Astrocyte of the cerebellum (primary cell): ENCODE measurements at places on chromosomes 13 and 19.

GRCh38 chr13:106494506-106494905 lies 41.0 kb downstream of the EFNB2 start:
- DNase-seq, result no peak

GRCh38 chr13:24264976-24265375 lies 44.4 kb upstream of the C1QTNF9 start:
- no peak for DNase-seq

DNA sequence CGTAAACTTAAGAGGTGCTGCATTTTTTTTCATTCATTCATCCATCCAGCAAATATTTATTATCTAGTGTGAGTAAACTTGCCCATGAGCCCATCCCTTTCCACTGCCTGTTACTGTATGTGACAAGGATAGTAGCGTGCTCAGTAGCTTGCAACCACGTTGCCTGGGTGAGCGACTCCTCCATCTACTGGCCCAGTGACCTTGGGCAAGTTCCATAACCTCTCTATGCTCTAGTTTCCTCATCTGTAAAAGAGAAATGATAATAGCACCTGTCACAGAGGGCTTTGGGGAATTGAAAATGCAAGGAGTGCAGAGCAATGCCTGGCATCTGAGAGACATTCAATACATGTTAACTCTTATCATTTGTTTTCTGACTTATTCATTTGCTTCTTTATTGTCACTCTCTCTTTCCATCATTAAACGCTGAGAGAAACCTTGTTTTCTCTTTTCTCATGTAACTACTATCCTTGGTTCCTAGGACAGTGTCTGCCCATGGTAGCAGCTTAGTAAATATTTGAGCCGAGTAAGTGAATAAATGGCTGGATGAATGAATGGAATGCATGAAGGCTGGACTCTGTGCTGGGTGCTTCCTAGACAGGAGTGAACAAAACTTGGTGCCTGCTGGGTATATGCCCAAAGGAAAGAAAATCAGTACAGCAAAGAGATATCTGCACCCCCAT lies 19.9 kb downstream of the LRCH1 start:
- no peak for DNase-seq

DNA sequence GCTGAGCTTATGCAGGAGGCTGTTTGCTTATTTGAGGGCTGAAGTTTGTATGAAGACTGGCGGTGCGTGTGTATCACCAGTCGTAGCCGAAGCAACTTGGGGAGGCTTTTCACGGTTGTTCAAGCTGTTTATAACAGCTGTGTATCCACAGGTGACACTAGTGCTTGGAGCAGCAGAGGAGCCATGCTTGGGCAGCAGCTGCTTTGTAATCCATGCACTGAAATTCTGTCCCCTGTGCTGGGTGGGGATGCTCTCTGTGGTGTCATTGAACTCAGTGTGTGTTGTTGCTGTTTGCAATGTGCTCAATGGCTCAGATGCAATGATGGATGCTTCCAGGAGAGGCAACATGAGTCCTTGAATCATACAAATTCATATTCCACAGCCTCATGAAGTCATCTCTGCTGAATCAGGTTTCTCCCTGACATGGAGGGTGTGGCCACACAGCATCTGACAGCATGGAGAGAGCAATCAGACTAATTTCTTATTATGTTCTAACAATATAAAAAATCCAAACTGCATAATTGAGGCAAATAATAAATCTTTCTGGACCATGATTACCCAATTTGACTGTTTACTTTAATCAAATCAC lies 18.8 kb upstream of the GTF3A start:
- DNase-seq, result no peak

GRCh38 chr13:22800526-22801401 lies 380.0 kb upstream of the SGCG start:
- DNase-seq, result no peak

DNA sequence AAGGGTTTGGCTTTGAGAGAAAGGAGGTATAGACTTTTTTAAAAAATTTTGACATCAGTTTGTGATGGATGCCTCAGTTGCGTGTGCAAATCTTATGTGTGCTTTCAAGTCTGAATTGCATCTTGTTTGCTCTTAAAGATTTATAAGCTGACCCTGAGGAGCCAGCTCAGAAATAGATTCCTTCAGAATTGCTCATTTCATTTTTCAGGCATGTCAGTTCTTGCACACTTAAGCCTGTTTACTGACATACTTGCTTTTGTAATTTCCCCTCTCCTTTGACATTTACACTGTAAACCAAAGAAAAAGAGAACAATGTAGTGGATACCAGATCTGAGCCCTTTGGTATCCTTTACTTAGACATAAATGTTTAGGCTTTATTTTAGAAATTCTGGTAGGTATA lies 87.6 kb downstream of the RNF17 start:
- no peak for DNase-seq

DNA sequence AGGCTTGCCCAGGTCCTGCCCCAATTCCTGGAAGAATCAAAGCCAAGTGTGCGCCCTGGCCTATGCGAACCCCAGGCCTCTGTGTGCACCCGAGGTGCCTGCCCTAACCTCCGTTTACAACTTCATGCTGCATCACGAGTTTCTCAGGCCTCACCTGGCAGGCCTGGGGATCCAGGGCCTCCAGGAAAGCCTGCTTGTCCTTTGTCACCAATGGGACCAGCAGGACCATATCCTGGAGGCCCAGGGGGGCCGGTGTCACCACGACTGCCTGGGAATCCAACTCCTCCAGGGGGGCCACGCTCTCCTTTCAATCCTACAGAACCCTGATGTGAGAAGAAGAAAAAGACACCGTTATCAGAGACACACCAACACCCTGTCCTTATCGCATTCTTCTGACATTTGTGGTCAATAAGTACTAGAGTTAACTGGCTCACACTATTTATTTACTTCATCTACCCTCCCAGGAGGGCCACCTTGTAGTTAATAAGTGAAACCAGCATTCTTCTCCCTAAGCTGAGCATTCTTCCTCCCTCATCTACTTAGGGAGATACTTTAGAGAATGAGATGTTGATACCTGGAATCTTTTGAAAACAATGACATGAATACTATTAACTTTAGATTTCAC lies 120.6 kb downstream of the COL4A1 start:
- no peak for DNase-seq

- no peak for DNase-seq
These were observed 220.1 kb downstream of the TUBA3C start for GRCh38 chr13:18961383-18962117.

GRCh38 chr13:112669881-112670499 lies 19.8 kb upstream of the ATP11A start:
- no peak for DNase-seq

GRCh38 chr13:52454459-52454819 lies 839 bp upstream of the CKAP2 start:
- DNase-seq, result no peak

DNA sequence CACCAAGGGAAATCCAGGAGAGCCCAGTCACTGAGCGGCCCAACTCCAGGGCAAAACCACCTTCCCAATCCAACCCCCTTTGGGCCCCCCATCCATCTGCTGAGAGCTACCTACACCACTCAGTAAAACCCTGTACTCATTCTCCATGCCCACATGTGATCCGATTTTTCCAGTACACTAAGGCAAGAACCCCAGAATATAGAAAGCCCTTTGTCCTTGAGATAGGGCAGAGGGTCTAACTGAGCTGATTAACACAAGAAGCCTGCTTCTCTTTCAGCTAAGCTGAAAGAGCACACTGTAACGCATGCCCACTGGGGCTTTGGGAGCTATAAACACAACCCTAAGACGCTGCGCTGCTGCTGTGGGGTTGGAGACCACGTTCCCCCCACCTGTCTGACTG lies 36.0 kb downstream of the PBX4 start:
- DNase-seq, result no peak

DNA sequence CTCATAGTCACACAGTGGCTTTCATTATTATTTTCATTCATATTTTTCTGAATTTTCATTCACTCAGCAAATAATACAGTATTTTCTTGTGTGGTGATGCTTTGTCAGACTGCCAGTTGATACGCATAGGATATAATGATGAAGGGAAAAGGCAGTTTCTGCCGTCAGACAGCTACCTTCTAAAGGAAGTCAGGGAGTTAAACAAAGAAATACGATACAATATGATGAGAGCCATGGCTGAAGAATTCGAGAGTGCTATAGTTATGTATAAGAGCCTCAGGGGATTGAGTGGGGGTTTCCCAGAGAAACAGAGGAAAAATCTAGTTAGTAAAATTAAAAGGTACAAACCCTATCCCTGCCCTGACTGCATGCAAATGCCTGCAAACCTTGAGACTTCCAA lies 479.1 kb downstream of the OLFM4 start:
- no peak for DNase-seq

GRCh38 chr19:35991731-35992450 lies 3.1 kb upstream of the SDHAF1 start:
- no peak for DNase-seq

DNA sequence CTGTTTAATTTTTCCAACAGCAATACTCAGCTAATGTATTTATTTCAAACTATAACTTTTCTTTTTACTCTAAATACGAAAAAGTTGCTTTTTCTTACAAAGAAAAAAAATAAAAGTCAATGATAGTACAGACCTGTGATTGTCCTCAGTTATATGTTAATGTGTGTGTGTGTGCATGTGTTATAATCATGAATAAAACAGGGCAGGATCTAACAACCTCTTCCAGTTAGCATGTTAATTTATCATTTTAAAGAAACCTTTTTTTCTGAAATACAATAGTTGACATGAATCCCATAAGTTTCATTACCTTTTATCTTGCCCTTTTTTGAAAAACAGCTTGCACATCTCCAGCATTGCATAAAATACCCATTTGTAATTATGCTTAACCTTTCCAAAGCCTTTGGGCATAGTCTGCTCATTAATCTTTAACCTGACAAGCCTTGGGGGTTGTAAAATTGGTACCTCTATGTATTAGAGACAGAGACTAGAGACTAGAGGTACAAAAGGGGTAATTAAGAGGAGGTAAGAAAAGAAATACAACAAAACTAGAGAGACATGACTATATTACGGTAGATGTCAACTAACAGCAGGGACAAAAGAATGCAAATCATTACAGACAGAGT lies 828.1 kb downstream of the OLFM4 start:
- no peak for DNase-seq

DNA sequence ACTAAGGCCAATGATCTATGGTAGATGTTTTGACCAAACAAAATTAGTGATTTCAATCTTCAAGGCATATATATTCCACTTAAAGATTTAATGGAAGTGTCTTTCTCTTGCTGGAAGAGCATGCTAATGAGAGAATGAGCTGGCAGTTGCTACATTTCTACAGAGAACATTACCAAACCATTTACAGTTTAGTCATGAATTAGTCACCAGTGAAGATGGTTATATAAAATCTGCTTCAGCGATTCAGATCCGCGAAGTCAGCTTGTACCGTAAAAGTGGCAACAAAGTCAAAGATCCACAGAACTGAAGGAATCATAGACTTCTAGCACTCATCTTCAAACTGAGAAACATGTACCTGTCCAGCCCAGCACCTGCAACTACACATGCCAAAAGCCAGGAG lies 156.3 kb downstream of the SLITRK5 start:
- DNase-seq, result peak; percentile 3

DNA sequence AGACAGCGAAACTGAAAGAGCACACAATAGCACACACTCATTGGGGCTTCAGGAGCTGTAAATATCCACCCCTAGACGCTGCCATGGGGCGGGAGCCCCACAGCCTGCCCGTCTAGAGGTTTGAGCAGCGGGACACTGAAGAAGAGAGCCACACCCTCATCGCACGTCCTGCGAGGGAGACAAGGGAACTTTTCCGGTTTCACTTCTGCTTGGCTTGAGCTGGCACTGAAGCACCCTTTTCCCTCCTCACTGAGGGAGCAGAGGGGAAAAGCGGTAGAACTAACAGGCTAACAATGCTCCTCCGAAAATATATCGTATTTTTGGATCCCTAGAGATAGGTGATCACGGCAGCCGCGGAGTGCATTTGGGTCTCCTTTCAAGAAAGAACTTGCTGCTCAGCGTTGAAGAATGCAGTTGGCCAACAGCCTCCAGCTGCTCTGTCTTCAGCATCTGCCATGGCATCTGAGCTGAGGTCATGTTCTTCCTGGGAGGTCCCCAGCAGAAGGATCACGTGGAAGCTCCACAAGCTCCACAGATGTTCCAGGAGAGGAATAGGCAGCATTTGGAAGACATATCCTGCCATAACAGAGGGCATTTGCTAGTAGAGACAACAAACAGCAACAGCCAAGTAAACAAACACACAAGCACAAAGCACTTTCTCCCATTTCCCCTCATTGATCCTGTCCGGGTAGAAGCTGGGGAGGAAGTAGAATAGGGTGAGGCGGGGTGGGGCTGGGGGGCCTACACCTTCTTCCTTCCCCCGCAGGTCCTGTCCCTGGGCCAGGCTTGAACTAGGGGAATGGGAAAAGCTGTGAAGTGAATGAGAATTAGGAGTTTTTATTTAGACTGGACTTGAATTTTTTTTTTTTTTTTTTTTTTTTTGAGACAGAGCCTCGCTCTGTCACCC lies 44.8 kb upstream of the ALOX5AP start:
- DNase-seq, result peak; percentile 82

DNA sequence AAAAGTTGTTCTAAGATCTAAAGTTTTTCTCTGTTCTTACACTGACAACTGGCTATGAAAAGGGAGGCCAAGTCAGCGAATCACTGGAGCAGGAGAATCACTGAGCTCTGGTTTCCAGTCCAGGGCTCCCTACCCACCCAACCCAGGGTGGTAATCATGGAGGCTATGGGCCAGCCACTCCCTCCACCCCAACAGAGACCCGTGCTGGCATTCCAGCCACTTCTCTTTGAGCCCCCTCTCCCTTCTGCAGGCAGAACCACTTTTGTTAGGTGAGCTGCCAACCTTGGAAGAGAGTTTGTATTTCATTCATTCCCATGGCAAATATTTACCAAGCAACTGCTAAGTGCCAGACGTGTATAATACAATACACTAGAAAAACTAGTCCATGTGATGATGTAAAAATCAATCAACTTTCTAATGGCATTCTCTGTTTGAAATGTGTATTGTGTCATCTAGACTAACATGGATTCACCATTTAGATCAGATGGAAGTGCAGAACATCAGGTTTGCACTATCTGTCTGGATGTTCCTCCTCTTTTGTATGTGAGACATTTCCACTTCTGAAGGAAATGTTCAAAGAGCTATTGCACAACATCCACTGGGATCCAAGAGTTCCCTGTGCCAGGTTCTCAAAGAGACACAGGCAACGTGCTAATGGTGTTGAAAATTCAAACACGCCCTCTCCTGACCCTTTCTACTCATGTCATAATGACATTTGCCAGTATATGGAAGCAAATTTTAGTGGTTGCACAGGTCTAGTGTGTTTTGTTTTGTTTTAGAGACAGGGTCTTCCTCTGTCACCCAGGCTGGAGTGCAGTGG lies 5.3 kb downstream of the MLNR start:
- no peak for DNase-seq

- peak; percentile 37 for DNase-seq
These were observed 172.3 kb upstream of the KLF12 start for GRCh38 chr13:74306496-74306895.

DNA sequence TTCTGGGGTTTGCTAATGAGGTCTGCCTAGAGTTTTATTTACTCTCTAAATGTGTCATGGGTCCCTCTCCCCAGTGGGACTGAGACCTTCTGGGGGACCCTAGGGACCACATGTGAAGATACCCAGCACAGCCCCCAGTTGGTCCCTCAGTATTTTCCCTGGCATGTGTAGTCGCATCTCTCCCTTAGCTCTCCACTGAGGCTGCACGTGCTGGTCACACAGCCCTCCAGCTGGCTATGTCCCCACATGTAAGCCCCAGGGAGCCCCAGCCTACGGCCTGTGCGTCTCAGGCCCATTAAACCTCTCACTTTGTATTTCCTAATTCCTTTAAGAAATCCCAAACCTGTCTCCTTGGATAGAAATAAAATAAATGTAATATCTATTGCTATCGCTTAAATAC lies 189.6 kb upstream of the TSHZ3 start:
- DNase-seq, result no peak

GRCh38 chr13:33940898-33941297 lies 122.9 kb downstream of the RFC3 start:
- DNase-seq, result no peak
